ENCODE measurements at places on chromosomes 2 and 18.

DNA sequence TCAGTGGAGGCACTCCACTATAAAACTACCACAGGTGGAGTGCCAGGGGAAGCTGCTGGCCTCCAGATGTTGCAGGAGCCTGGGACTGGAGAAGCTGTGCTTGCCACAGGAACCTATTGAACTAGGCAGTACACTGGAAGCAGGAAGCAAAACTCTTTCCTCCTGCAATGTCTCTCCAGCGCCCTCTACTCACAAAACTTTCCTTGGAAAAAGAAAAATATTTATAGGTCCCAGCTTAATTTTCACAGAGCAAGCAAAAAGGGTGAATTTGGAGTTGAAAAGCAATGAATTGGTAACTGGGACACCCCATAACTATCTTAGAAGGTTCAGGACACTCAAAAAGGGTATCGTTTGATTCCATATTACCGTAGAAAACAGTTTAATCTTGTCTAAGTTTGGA lies 33.2 kb upstream of the REEP1 start:
- DNase-seq = no peak

DNA sequence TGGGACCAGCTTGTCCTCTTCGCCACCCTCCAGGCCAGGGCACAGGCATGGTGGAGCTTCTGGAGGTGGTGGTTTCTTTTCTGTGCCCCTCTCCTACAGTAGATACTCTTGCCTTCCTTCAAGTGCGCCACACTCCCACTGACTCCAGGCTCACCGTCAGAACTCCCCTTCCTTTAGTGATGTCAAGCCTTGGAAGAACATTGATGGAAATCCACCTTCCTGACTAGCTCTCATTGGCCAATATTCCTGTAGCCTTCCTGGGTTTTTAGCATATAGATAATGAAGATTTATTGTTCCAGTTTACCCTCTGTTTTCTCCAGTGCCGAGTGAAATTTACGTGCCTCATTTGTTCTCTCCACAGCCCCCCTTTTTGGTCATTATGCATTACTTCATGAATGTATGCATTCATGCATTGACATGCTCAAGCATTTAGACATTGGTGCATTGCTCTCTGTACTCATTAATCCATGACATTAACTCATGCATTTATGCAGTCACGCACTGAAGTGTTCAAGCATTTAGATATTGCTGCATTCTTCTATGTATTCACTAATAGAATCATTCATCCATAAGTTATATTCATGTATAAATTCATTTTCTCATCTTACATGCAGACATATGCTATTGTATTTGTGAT lies 37.3 kb downstream of the PLB1 start:
- no peak for DNase-seq

DNA sequence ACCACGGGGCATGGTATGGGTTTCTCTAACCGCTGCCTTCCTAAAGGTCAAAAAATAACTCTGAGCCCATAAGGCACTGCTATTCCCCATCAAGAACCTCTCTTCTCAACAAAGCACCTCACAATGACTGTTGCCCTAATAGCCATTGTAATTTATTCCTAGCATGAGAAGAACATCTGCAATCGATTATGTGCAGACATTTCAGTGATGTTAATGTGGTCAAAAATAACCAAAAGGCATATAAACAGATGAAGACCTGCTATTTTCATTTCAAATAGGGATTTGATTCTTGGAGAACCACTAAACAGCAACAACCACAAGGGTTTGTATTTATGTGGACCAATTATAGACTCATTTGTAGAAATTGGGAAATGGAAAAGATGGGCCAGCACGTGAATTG lies 356.6 kb downstream of the FBXO15 start:
- no peak for DNase-seq

DNA sequence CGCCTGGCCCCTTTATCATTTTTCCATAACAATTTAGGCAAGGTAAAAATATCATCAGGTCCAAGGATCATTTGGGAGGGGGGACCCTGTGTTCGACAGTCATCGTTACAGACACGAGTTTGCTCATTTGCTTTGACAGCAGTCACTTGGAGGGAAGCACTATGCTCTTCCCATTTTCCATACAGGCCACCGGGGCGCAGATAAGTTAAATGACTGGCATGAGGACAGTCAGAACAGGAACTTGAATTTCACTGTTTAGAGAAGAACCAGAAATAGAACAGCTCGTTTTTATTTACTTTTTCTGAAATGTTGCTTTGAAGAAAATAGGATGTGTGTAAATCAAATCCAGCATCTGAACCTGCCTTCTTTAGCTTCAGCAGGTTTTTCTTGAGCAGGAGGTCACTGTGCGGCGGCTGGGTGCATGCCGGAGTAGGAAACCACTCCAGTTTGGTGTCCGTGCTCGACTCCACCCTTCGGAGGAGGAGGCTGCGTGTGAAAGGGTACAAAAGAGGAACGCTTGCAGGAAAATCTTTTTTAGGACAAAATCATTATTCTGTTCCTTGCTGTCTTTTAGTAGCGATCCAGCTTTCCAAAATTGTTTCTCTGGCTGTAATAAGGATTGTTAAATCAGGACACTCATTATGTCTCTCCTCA lies 15.2 kb downstream of the NPAS2 start:
- DNase-seq = no peak

- no peak for DNase-seq
These were observed 166.6 kb upstream of the HNMT start for GRCh38 chr2:137797641-137798040.

GRCh38 chr2:74424139-74424992 lies 2.8 kb downstream of the WDR54 start:
- no peak for DNase-seq

DNA sequence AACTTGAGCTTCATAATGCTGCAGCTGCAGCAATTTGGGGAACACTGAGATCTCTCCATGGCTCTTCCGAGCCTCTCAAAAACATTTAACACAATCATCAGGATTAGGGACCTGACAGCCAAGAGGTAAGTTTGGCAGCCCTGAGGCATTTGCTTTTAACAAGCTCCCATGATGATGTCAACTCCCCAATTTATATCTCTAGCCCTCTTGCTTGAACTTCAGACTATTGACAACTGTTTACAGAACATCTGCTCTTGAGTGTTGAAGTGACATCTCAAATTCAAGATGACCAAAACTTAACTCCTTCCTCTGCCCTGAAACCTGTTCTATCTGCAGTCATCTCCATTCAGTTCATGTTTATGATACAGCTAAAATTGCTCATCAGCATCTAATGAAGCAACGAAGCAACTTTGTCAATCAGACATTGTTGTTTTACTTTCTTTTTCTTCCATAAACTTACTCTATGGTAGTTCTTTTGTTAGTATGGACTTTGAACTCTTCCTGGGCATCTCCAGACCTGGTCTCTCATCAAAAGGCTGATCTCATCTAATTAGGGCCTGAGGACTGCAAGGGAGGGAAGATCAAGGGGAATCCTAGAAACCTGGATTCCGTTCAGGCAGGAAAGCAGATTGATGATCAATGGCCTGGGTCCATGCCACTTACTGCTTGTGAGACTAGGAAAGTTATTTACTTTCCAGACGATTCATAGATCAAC lies 48.1 kb downstream of the SEMA4F start:
- DNase-seq = no peak

- no peak for DNase-seq
These were observed 120.6 kb upstream of the SP3 start for GRCh38 chr2:174085781-174086180.

DNA sequence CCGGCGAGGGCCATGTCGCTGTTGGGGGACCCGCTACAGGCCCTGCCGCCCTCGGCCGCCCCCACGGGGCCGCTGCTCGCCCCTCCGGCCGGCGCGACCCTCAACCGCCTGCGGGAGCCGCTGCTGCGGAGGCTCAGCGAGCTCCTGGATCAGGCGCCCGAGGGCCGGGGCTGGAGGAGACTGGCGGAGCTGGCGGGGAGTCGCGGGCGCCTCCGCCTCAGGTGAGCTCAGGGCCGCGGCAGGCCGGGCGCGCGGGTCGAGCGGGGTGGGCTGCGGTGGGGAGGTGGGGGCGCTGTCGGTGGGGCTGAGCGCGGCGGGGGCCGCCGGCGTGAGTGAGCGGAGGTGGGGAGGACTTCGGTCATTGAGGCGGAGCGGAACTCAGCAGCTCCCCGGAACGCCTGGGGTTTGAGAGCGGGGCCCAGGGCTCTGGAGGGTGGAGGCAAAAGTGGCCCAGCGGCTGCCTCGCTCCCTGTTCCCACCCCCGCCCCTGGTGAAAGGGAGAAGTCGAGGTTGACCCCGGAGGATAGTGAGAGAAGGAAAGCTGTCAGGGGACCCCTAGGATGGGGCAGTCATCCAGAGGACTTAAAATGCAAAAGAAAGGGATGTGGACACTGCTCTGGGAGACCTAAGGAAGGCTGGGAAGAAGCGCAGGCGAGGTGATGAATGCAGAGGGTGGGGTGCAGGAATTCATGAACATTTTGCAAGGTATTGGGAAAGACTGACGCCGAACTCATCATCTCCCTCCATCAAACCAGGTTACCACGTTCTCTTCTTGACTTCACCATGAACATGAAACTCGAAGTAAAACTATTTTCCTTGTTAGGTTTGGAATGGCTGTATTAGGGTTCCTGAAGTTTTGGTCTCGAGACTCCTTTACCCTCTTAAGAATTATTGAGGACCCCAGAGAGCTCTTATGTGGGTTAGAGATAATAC lies 633 bp downstream of the MALT1 start:
- DNase-seq = no peak

GRCh38 chr18:7772510-7772888 lies 205.4 kb downstream of the PTPRM start:
- no peak for DNase-seq

Measured in stimulated activated CD8-positive, alpha-beta memory T cell treated with anti-CD3 and anti-CD28 coated beads, Interleukin-7, amount 100 ng/mL, for 1 hour (primary cell).